ENCODE measurements at places on chromosomes 11 and 22. TPM values are rescaled to one million over a fixed set of nuclear protein-coding genes. Genes with fewer than 3 reads are reported as not detected.

GRCh38 chr11:128860571-128861361 is 6.3 kb downstream of the KCNJ1 start:
- DNase-seq, result no peak

APOBEC3B gene
- not detected for total RNA-seq

SPON1 gene
- total RNA-seq, result 8.0 TPM

GRCh38 chr11:57325735-57326048 is 940 bp upstream of the TNKS1BP1 start:
- no peak for DNase-seq

- no peak for DNase-seq
These were observed 7.2 kb upstream of the IL10RA start for GRCh38 chr11:117978991-117979390.

DNA sequence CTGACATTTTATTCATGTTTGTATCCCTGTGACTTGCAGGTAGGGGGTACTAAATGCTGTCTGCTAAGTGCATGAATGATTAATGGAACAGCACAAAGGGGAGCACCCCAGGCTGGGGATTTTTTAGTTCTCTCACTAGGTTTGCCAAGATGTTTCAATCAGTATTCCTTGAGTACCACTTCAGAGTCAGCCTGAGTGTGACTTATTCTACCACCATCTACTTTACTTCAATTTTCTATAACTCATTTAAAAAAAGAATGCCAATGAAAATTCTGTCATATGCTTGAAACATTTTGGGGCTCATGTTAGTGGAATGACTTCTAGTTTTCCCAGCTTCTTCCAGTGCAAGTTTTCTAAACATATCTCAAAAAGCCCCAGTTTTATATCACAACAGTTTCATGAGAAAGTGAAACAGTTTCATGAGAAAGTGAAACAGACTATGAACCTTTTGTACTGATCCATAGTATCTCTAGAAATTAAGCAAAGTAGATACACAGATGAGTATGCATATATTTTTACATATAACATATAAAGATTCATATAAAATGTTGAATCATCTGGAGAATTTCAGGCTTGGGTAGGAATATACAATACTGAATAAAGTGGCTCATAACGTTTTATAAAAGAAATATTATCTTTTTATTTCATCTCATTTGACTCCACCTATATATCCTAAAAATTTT is 252.4 kb downstream of the GRM5 start:
- no peak for DNase-seq

LRRN4CL gene
- total RNA-seq, result 6.3 TPM

DNA sequence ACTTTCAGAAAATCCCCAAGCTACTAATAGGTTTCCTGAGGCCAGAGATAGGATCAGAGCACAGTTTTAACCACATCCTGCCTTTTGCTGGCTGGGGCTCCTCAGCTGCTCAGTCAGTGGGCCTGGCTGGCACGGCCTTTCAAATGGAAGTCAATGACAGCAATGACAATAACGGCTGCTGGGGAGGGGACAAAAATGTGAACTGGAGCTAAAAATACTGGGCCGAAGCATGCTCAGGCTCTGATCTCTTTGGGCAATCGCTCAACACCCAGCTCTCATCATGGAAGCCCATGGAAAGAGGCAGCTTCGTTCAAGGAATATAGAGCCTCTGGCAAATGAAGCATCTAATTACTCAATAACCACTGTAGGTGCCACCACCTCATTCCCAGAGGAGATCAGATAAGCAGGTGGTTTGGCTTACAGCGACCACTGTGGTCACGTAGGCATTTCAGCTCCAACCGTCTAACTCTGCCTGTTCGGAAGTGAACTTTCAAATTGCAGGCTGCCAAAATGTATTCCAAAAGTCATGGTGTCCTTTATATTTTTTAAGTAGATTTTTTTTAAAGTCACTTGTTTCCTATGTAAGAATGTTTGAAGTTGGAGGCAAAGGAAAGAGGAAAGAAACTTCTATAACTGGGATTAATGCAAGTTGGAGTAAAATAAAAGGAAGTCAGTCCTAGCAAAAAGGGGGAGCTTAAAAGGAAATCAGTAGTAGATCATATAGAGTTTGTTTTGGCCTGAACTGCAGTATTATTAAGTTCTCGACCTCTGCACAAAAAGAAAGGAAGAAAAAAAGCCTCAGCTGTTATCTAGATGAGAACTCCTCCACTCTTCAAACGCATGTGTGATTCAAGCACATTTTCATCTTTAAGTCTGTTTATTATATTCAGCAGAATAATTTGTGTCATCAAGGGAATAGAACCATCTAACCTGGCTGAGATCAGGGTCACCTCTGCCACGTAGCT is 14.1 kb downstream of the WT1 start:
- DNase-seq, result no peak

OR10A2 gene
- total RNA-seq, result not detected

DNA sequence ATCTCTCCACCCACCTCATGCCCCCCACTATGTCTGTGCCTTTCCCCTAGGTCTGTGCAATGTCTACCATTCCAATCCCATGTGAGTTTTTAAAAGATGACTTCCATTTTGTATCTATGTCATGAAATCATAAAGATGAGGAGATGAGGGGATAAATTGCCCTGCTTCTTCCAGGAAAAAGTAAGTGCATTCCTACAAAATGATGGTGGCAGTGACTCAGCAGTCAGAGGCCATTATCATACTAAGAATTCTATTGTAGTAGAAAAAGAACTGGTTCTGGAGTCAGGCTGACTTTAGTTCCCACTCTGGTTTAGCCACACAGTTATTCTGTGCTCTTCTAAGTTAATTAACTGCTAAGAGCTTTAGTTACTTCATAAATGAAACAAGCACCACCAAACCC is 89.6 kb upstream of the API5 start:
- no peak for DNase-seq

GRCh38 chr22:24450610-24451009 is 23.2 kb downstream of the ADORA2A start:
- no peak for DNase-seq

SELENOM gene
- total RNA-seq, result 37.4 TPM

DNA sequence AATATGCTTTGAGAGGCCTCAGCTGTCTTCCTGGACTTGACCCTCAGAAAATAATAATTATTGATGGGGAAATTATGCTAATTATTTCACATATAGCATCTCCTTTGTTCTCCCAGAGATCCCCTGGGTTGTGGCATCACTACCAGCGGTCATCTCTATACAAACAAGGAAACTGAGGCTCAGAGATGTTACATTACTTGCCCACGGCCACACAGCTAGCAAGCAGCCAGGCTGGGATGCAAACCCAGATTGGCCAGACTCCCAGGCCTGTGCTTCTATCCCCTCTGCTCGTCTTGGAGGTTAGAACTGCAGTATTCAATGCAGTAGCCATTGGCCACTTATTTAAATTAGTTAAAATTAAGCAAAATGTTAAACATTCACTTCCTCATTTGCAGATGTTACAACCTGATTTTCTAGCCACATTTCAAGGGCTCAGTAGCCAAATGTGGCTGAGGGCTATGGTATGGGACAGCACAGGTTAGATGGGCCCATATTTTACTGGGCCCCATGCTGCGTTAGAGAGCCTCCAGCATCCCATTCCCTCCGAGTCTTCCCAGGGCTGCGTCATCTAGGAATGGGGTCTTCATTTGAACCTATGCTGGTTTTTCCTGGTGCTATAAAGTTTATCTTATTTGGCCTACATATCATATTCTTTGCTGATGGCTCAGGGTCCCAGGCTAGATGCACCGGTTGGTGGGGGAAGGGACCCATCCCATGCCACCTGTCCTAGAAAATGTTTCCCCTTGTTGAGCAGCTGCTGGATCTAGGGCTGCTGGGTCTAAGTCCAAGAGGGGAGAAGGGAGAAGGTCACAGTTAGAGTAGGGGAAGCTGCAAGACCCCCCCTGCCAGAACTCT is 2.2 kb downstream of the SLC35C1 start:
- peak; percentile 48 for DNase-seq

GRCh38 chr11:65934014-65934413 is 11.3 kb upstream of the TSGA10IP start:
- no peak for DNase-seq

PRG3 gene
- total RNA-seq, result not detected

DNA sequence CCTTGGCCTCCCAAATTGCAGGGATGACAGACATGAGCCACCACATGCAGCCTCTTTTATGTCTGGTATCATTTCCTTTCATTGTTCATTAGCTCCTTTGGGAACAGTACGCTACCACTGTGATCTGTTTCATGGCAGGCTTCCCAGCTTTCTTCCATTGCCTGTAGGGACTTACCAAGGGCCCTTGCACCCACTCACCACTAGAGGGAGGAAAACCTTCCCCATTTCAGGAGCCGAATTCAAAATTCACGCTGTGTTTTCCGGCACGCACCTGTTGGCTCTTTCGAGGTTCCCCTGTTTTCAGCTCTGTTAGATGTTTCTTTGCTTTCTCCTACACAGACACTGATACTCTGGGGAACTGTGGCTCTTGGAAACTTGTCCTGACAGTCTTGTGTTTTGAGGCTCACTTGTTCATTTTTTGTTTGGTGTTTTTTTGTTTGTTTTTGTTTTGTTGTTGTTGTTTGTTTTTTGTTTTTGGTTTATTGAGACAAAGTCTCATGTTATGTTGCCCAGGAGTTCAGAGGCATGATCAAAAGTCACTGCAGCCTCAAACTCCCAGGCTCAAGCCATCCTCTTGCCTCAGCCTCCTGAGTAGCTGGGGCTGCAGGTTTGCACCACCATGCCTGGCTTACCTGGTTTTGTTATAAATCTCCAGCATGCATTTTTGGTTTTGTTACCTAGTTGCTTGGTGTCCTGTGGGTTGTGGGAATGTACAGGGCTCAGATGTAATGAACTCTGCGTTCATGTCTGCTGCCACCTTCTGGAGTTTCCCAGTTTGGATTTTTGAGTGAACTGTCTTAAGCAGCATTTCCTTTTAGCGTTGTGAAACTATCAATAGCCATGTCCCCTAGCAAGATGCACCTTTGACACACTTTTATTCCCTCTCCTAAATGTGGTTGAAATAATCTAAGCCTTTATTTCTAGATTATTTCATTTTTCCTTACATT is 2.3 kb downstream of the KRTAP5-11 start:
- DNase-seq, result no peak

All from suprapubic skin (tissue), 4 donors.